A673 (cell line): ENCODE measurements at places on chromosomes 13 and 19. TPM values are rescaled to one million over a fixed set of nuclear protein-coding genes. Genes with fewer than 3 reads are reported as not detected.

- H3K4me3 ChIP-seq, result no peak overlapping the region
- H3K36me3 ChIP-seq, result no peaks in the 10 kb centered on the region
- H3K4me1 ChIP-seq, result no peaks in the 10 kb centered on the region
- no peaks in the 10 kb centered on the region for H3K27me3 ChIP-seq
- no peak overlapping the region for H3K27ac ChIP-seq
Observed at GRCh38 chr13:97359181-97360057, 74.5 kb upstream of the RAP2A start.

GRCh38 chr13:35979361-35979951 lies 151.7 kb downstream of the DCLK1 start:
- DNase-seq, result peak; percentile 67
- no peak overlapping the region for H3K27ac ChIP-seq
- H3K27me3 ChIP-seq, result no peaks in the 10 kb centered on the region
- H3K4me3 ChIP-seq, result no peak overlapping the region
- peaks cover 5% of the 10 kb centered on the region for H3K4me1 ChIP-seq
- H3K36me3 ChIP-seq, result no peaks in the 10 kb centered on the region

DNA sequence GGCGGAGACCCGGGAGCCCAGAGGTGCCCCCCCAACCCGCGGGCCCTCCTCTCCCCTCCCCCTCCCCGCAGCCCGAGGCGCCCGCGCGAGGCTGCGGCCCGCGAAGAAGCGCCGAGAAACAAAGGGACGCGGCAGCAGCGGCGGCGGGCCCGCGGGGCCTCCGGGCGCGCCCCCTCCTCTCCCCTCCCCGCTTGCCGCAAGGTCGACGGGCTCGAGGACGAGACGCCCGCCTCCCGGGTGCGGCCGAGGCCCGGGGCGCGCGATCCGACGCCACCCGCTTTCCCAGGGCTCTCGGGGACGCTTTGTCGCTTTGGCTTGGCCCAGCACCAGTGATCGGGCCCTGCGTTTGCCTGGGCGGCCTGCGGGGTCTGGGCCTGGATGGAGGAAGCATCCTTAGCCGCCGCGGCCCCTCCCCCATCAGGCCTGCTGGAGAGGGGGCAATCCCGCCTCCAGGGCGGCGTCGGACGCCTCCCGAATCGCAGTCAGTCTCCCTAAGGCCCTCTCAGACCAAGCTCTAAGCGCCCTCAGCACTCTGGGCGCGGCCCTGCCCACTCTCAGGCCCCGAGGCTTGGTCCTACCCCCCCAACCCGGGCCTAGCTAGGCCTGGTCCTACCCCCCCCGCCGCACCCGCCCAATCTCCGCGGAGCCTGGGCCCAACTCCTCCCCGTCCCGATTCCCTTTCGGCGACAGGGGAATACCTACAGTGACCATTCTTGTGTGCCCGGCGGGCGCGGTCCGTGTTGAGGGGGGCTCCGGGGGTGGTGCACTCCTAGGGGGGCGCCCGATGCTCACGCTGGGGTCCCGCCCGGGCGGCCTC lies 740 bp downstream of the ELAVL3 start:
- H3K4me1 ChIP-seq, result peaks cover 21% of the 10 kb centered on the region
- peaks cover 21% of the 10 kb centered on the region for H3K27me3 ChIP-seq
- no peak for DNase-seq
- H3K27ac ChIP-seq, result no peak overlapping the region
- H3K36me3 ChIP-seq, result no peaks in the 10 kb centered on the region
- H3K4me3 ChIP-seq, result peak overlapping the region; percentile 44

- no peaks in the 10 kb centered on the region for H3K4me1 ChIP-seq
- H3K4me3 ChIP-seq, result no peak overlapping the region
- H3K27me3 ChIP-seq, result no peaks in the 10 kb centered on the region
- peak; percentile 4 for DNase-seq
- no peak overlapping the region for H3K27ac ChIP-seq
Observed at GRCh38 chr13:103788061-103788652, 721.9 kb upstream of the SLC10A2 start.

DNA sequence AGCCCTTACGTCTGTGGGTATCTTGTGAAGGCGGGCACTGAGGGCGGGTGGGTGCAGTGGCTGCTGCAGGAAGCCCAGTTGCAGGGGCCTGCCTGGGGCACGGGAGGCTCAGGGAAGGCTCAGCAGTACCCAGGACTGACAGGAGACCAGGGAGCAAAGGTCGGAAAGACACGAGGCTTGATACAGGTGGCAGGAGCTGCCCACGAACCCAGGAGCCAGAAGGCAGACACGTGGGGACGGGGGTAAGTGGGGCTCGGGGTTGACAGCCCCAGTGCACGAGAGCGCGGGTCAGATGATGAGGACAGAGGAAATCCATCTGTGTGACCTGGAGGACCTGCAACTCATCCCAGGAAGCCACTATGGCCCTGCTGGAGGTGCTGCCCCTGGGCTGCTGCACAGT lies 25.3 kb downstream of the ELAVL1 start:
- peaks cover 79% of the 10 kb centered on the region for H3K36me3 ChIP-seq
- no peaks in the 10 kb centered on the region for H3K4me1 ChIP-seq
- H3K27ac ChIP-seq, result no peak overlapping the region
- no peak overlapping the region for H3K4me3 ChIP-seq

Gene SHISA2
- 1.2 and 2.2 TPM in 2 replicates for total RNA-seq

Gene SHISA7
- 0.21 and 0.26 TPM in 2 replicates for total RNA-seq

Gene EPSTI1
- total RNA-seq, result 0.13 TPM in 1 of 2 replicates, not detected in the other

Gene TECR
- 189 and 203 TPM in 2 replicates for total RNA-seq

Gene ZIC2
- 285 and 305 TPM in 2 replicates for total RNA-seq
